ENCODE measurements at places on chromosomes 11 and 22.

DNA sequence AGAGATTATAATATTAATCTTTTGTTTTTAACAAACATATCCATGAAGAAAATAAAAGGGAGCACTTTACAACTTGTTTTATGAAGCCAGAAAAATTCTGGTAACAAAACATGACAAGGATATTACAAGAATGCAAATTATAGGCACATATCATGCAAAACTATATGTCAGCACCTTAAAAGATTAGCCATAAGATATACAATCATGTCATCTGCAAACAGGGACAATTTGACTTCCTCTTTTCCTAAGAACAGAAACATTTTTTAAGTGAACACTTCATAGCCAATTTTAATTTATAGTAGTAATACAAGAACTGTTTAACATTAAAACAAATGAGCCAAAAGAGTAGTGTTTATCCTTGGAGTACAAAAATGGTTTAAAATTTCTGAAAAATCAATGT, 916.5 kb upstream of the CNTN5 start:
- no peak for DNase-seq

DNA sequence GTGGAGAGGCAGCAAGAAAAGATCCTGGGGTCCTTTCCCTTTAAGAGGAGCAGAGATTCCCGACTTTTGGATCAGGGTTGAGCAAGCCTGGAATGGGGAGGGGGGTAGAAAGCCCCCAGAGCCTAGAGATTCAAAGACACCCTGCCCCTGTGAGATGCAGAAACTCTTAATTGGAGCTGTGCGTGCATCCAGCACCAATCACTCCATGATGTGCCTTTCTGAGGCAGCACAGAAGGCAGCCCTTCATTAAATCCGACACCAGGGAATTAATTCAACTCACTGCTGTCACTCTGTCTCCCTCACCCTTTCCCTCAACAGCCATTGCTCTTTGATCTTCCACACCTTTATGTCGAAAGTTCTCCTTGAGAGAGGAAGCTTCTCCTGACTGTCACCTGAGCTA, 43.0 kb downstream of the DSCAML1 start:
- DNase-seq, result no peak

- DNase-seq, result no peak
Measured at GRCh38 chr11:76836613-76837291, 24.0 kb upstream of the ACER3 start.

GRCh38 chr11:6077723-6078122, 29.8 kb upstream of the OR56B4 start:
- no peak for DNase-seq

DNA sequence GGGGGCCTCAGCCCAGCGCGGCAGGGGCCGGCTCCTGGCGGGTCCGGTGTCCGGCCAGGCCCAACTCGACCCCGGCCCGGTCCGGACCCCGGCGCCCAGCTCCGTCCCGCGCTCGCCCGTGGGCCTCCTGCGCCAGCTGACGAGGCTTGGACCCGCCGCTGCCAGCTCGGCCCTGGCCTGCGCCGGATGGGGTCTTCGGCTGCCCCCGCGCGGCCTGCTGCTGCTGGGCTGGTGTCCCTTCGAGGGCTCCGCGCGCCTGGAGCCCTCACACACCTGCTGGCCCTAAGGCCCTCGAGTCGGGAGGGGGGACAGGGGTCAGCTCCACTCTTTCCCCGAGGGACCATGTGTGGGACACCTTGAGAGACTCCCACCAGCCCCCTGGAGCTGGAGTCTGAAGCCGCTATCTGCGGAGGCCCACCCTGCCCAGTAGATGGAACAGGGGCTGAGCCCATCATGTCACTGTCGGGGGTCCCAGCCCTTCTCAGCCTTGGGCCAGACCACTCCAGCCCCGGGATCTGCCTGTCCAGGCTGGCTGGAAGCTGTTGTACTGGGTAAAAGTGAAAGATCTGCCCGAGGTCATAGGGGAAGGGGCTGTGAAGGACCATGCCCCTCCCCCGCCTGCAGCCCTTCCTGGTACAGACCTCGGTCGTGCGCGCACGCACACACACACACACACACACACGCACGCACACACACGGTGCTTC, 768 bp upstream of the CDKN1C start:
- DNase-seq, result no peak

- DNase-seq, result no peak
Measured at GRCh38 chr11:120024586-120024985, 113.3 kb downstream of the TRIM29 start.

- DNase-seq, result no peak
Measured at GRCh38 chr11:1351278-1351937, 38.3 kb upstream of the BRSK2 start.

DNA sequence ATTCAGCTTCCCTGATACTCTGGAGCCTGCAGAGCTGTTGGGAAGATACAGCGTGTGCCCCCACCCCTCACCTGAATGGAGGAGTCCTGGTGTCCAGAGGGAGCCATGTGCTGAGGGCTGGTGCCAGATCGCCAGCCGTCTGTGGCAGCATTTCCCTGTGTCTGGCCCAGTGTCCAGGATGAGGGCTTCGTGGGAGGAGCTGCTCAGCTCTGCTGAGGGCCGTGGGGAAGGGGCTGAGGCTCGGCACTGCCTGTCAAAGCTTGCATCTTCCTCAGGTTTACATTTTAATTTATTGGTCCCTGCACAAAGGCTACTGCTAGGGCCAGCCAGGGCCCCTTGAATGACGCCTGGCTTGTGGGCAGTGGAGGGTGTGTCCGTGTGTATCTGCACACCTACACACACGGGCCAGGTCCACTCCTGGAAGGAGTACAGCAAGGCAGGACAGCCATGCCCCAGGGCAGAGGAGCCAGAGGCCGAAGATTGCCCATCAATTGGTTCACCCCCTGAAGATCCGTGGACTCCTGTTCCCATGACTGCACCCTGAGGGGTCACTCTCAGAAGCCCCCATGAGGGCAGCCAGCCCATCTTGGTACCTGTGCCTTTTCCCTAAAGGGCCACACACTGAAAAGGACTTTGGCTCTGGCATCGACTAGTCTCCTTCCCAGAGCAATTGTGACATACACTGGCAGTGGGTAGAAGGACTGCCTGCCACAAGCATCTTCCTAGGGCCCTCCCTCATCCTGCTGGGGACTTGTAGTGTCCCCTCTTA, 107.7 kb upstream of the PARVA start:
- DNase-seq, result no peak

GRCh38 chr11:7973011-7973410, 7.8 kb upstream of the NLRP10 start:
- DNase-seq, result no peak

- DNase-seq, result no peak
Measured at GRCh38 chr11:111269146-111269868, 23.8 kb downstream of the POU2AF2 start.

DNA sequence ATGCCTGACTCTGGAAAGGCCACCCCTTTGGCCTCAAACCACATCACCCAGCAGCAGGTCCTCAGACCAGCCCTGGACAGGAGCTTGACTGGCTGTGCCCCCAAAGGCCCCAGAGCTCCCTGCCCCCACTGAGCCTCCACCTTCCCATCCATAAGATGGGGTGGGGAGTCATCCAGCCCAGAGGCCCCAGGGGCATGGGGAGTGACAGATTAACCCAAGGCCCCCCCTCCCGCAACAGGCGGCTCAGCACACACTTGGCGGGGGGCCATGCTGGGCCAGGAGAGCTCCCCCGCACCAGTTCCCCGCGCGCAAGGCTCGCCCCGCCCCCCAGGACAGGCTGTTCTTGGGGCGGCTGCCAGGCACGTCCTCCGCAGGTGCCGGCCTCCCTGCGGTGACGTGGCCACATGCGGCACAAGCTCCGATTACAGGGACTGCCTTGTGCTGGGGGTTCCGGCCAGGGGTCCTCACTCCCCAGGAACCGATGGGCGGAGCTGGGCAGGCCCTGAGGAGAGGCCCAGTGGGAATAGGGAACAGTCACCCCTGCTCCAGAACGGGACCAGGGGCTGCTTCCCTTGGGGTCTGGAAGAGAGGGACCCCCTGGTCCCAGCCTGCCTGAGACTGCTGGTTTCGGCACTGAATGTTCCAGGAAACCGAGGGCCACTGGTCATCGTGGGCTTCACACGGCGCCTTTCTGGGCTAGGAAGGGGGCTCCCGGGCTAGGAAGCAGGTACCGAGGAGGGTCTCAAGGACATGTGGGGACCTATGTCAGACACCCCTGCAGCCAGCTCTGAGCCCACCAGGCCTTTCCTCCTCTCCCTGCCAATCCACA, 5.1 kb upstream of the CDKN1C start:
- no peak for DNase-seq

- no peak for DNase-seq
Measured at GRCh38 chr11:117658809-117659208, 138.2 kb downstream of the DSCAML1 start.

GRCh38 chr22:40322021-40322420, 24.3 kb upstream of the ADSL start:
- DNase-seq, result no peak

DNA sequence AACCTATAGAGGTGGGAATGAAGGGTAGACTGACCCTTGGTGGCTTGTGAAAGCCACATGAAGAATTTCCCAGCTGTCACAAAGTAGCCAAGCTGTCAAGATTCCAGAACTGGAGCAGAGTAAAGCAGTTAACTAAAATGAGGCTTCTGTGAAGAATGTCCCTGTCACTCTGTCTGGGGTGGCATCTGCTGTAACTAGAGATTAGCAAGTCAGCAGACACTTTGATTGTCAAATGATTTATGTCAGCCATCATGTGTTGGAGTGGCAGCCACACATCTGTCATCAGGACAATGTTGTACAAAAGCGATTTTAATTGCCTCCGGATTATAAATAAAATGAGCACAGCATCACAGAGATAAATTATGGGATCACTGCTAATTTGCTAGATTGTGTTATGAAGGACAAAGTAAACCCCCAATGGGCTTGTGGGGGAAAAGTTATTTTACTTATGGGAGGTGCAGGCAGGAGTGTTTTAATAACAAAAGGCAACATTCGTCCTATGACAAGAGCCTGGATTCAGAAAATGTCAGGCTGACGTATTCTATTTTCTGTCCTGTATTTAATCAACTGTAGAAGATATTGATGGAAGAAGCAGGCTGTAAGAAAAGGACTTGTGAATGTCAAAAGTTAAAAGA, 270.9 kb downstream of the FAM181B start:
- no peak for DNase-seq

DNA sequence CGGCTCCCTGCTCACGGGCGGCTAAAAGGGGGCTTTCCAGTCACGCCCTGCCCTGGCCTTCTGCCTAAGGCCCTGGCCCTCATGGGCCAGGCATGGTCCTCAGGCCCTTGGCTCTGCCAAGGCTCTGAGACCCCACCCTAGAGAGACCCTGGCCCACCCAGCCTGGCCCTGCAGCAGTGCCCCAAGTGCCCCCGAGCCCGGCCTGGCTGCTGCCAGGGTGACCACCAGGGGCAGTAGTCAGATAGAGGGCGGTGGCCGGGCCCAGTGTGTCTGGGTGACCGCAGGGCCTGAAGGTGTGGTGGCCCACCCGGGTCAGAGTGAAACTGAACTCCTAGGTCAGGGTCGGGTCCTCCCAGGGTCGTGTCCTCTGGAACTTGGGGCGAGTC, 29.4 kb upstream of the CCDC188 start:
- no peak for DNase-seq

GRCh38 chr22:42297778-42298177, 27.3 kb upstream of the TCF20 start:
- no peak for DNase-seq

GRCh38 chr22:24592851-24593558, at the start of gene LRRC75B:
Gene LRRC75B, minus strand, starts transcription at chr22:24593073. Its CDS starts 34 bp downstream, at chr22:24593039.
- DNase-seq, result no peak

DNA sequence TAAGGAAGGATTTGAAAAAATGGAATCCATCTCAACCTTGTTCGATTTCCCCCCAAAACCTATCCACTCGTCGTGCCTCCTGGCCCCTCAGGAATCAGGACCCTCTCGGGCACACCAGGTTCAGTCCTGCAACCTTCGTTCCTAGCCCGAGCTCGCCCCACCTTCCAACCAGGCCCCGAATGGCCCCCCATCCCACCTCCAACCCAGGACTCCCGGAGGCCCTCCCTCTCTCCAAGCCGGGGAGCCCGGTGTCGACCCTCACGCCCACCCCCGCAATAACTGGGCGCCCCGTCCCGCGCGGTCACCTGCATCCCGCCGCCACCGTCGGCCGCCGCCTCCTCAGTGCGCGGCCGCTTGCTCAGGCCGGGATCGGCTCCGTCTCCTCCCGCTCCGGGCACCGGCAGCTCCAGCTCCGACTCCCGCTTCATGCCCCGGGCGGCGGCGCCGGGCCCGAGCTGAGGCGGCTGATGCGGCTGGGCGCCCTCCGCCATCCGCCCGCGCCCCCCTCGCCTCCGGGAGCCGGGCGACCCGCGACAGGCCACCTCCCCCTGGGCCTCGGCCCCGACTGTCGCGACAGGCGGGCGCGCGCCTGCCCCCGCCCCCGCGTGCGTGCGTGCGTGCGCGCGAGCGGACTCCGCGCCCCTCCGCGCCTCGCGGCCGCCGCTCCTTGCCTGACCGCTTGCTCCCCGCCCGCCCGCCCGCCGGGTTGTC, 534 bp downstream of the RBFOX2 start:
- DNase-seq, result no peak

- DNase-seq, result no peak
Measured at GRCh38 chr11:127376301-127376700, 375.7 kb upstream of the KIRREL3 start.

DNA sequence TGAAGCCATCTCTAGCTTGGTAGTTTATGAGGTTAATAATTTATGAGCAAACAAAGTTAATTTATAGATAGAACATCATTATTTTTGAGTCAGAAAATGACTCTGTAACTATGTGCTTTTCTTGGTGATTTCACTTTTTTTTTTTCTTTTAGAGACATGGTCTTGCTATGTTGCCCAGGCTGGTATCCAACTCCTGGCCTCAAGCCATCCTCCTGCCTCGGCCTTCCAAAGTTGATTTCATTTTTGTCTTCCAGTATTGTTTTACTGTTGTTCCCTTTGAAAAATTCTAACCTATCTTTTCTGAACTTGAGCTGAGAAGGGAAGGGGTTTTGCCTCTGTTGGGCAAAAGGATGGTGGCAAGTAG, 706 bp upstream of the CXCR5 start:
- no peak for DNase-seq

GRCh38 chr11:128840783-128841182, 26.3 kb downstream of the KCNJ1 start:
- DNase-seq, result no peak

GRCh38 chr22:34429314-34429713, 509.0 kb upstream of the LARGE1 start:
- no peak for DNase-seq
